Hematopoietic multipotent progenitor cell (in vitro differentiated cells): ENCODE measurements at places on chromosomes 5 and 9.

- DNase-seq, result no peak
Observed at GRCh38 chr9:93488244-93488643, 34.9 kb upstream of the FAM120AOS start.

GRCh38 chr5:36237751-36238150 is 4.0 kb downstream of the NADK2 start:
- DNase-seq, result peak; percentile 26

GRCh38 chr9:91589101-91589553 is 165.5 kb upstream of the NFIL3 start:
- DNase-seq, result no peak

GRCh38 chr9:6641961-6642360 is 3.6 kb downstream of the GLDC start:
- no peak for DNase-seq

DNA sequence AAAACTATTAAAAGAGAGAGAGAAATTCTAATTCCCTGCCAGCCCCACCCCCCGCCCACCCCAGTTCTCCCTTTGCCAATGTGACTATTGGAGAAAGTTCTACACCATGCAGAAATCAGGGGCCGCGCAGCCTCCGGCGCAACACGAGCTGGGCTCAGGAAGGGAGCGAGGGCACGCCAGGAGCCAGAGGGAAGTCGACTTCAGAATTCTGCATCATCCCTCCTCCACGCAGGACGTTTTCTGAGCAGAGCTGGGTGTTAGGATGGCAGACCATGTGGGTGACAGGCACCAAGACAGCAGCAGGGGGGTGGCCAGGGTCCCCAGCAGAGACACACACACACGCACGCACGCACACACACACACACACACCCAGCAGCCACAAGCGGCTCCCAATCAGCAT is 72.6 kb downstream of the PTCH1 start:
- no peak for DNase-seq

GRCh38 chr5:639584-640213 is 27.6 kb downstream of the CEP72 start:
- no peak for DNase-seq

DNA sequence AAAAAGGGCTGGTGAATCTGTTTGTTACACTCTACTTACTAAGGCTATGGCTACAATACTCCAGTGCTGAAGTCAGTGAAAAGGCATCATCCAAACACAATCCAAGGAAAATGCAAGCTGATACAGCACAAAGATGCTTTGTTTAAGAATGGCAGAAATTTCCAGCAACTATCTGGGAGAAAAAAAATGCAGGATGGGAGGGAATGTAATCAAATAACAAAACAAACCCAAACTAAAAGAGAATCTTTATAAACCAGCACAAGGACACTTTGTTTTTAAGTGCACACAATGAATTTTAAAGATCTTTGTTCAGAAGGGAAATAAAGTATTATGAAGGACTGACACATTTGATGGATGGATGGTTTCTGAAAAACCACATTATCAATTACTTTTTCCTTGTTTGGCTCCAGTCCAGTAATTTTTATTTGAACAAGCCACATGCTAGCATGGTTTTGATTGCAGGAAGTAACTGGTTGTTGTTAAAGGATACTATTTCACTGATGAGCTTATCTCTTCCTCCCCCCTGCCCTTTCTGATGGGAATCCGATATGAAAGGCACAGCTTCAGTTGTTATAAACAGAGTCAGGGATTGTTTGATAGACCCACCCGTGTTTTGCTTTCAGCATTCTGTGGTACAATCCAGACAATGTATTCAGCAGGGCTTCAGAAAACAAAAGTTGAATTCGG is 12.1 kb upstream of the TLE4 start:
- no peak for DNase-seq

DNA sequence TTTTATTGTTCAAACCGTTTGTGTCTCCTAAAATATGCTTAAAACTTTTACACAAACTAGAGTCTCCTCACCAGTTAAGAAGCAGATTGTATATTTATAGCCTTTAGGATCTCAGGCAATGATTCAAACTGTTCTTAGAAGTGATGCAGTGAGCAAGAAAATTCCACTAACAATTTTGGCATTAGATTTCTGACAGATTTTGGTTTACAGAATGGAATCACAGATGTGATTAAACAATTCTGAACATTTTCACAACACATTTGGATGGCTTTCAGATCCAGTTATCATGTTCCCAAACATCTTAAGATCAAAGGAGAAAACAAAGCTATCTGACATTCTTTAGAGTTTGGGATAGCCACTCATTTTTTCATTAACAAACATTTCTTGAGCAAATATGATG is 181.7 kb upstream of the RIOK2 start:
- no peak for DNase-seq

DNA sequence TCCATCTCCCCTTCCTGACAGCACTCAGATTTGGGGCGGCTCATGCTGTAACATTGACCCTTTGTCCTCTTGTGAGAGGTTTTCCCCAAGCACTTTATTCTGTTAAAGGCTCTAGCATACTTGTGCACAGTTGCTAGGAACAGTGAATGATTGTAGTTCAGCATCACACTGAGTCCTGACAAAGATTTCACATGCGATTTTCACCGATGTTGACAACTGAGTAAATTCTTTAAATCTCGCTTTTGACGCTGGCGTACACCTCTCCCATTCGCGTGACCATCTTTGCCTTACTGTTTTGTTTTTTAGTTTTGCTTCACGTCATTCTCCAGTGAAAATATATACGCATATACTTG is 780 bp downstream of the CDC37L1 start:
- no peak for DNase-seq

DNA sequence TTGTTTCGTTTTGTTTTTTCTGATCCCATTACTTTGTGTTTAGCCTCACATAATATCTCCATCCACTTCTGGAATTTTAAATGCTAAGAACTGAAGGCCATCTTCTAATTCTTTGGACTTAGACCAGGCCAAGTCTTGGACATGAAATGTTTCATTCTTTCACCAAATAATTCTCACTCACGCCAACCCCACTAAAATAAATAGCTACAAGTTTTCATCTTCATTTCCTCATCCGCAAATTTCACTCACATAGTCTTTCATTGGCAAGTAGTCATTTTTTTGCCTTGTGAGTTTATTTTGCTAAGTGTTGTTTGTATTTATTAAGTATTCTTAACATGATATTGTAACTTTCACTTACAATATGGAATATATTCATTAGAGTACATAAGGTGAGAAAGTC is 1188.6 kb upstream of the SEMA6A start:
- DNase-seq, result no peak

- DNase-seq, result no peak
Observed at GRCh38 chr5:565782-566440, 41.7 kb upstream of the SLC9A3 start.

- DNase-seq, result no peak
Observed at GRCh38 chr9:2255128-2255527, 240.0 kb downstream of the SMARCA2 start.

GRCh38 chr5:107154593-107154992 is 516.1 kb downstream of the EFNA5 start:
- no peak for DNase-seq

DNA sequence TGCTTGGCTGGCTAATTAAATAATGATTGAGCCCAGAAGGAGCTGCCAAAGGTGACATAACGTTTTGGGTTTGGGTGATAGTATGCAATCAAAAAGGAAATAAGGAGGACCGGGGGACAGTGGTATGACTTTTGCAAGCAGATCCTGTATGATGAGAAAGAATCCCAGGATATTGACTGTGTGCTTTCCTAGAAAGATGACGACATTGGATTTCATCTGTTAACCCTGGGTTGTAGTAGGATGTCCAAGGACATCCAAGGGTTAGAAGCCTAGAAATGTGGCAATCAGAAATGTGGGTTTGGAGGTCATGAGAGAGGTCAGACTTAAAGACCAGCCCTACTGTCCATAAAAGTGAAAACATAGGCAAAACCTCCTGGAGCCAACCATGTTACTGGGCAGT is 50.3 kb upstream of the HMHB1 start:
- DNase-seq, result no peak
